ENCODE measurements at places on chromosomes 2 and 18.

- no peaks in the 10 kb centered on the region for H3K4me1 ChIP-seq
- no peak overlapping the region for H3K27ac ChIP-seq
- H3K27me3 ChIP-seq: no peaks in the 10 kb centered on the region
- H3K4me3 ChIP-seq: no peak overlapping the region
- DNase-seq: no peak
- H3K36me3 ChIP-seq: no peaks in the 10 kb centered on the region
Observed at GRCh38 chr2:195026261-195026660, 630.8 kb upstream of the SLC39A10 start.

DNA sequence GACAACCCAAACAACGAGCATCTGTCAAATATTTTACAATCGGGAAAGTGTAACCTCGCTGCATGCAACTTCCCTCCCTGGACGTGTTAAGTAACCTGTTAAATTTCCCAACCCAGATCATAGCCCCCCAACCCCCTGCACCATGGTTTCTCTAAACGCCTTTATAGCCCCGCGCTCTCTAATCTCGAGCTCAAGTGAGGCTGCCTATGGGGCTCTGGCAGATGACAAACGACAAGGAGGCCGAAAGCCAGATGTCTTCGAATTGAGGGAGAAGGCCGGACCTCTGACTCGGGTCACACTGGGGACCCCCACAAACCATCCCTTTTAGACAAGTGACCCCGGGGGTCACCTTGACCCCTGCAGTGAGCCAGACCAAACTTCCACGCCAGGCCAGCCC lies 526 bp downstream of the COX7A2L start:
- H3K27ac ChIP-seq: peak overlapping the region; percentile 99
- DNase-seq: no peak
- peaks cover 44% of the 10 kb centered on the region for H3K4me1 ChIP-seq

GRCh38 chr18:67133669-67134068 lies 382.9 kb downstream of the DSEL start:
- no peak overlapping the region for H3K27ac ChIP-seq
- DNase-seq: no peak
- H3K36me3 ChIP-seq: no peaks in the 10 kb centered on the region
- no peaks in the 10 kb centered on the region for H3K4me1 ChIP-seq
- H3K27me3 ChIP-seq: no peaks in the 10 kb centered on the region

- peak overlapping the region; percentile 68 for H3K4me3 ChIP-seq
- H3K27me3 ChIP-seq: no peaks in the 10 kb centered on the region
- peaks cover 4% of the 10 kb centered on the region for H3K36me3 ChIP-seq
- peak overlapping the region; percentile 90 for H3K27ac ChIP-seq
Observed at GRCh38 chr2:105796791-105797190, 52.1 kb downstream of the NCK2 start.

DNA sequence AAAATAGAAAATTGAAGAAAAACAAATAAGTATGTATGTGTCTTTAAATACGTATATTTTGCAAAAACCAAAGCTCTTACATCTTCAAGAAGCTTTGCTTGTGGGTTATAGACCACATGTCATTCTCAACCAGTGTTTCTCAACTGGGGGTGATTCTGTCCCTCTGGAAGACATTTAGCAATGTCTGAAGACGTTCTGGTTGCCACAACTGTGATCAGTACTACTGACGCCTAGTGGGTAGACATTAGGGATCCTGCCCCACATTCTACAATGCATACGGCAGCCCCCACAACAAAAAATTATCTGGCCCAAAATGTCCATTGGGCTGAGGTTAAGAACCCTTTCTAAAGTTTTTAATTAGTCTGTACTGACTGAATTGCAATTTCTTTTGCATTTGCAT lies 48.4 kb downstream of the UNC50 start:
- peaks cover 22% of the 10 kb centered on the region for H3K36me3 ChIP-seq
- no peaks in the 10 kb centered on the region for H3K27me3 ChIP-seq
- H3K4me3 ChIP-seq: no peak overlapping the region
- DNase-seq: no peak
- no peak overlapping the region for H3K27ac ChIP-seq

DNA sequence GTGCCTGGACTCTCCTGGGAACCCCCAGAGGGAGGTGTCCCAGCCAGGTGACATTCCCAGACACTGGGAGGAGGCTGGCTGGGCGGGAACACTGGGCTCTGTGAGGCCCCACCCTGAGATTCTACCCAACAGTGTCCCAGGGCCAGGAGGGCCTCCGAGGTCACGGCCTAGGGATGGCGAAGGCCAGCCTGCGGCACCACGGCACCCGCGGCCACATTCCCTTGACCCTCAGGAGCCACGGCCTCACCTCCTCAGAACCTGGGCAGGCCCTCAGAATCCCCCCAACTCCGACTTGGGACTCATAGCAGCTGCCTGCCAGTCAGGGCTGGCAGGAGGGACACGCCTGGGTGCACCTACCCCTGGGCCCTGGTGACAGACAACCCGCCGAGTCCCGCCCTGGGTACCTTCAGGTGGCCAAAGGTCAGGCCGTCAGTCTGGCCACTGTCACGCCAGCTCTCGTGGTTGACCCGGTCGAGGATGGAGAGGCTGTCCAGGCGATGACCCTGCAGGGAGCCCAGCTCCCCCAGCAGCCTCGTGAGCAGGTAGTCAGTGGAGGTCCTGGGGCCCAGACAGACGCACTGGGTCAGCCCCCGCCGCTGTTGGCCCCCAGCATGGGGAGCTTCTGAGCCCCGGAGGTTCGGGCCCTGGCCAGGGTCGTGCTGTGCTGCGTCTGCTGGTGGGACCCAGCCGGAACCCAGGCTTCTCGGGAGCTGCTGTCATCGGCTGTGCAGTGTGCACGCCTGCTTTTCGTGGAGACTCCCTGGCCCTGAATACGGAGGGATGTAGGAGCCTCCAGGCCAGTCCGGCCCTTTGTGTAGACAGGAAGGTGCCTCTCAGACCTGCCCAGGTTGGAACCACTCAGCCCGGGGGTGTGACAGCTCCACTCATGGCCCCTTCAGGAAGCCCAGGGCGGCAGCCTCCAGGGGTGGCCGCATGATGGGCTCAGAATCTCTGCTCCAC lies 6.1 kb downstream of the MAB21L4 start:
- no peak overlapping the region for H3K27ac ChIP-seq
- H3K36me3 ChIP-seq: no peaks in the 10 kb centered on the region
- no peaks in the 10 kb centered on the region for H3K27me3 ChIP-seq
- DNase-seq: no peak
- H3K4me1 ChIP-seq: no peaks in the 10 kb centered on the region

DNA sequence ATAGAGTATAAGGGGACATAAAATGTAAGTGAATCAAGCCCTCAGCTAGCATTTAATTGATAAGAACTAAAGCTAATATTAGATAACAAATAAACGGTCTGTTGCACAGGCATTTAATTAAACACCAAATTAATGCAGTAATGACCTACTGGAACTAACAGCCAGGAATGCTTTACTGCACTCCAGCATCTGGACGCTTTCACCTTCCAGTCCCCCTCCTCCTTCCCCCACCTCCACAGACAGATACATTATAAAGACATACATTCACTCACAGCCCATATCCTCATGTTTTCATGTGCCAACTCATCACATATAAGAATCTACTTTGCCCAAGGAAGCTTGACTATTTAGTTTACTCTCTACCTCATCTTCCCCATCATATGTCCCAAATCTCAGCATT lies 337.4 kb upstream of the PIK3C3 start:
- DNase-seq: no peak
- H3K27ac ChIP-seq: no peak overlapping the region
- no peaks in the 10 kb centered on the region for H3K36me3 ChIP-seq
- no peaks in the 10 kb centered on the region for H3K4me1 ChIP-seq
- H3K27me3 ChIP-seq: no peaks in the 10 kb centered on the region
- H3K4me3 ChIP-seq: no peak overlapping the region

GRCh38 chr2:208311954-208312353 lies 45.9 kb downstream of the PIKFYVE start:
- peaks cover 43% of the 10 kb centered on the region for H3K36me3 ChIP-seq
- H3K4me1 ChIP-seq: peaks cover 55% of the 10 kb centered on the region
- peak overlapping the region; percentile 98 for H3K27ac ChIP-seq
- no peak for DNase-seq

DNA sequence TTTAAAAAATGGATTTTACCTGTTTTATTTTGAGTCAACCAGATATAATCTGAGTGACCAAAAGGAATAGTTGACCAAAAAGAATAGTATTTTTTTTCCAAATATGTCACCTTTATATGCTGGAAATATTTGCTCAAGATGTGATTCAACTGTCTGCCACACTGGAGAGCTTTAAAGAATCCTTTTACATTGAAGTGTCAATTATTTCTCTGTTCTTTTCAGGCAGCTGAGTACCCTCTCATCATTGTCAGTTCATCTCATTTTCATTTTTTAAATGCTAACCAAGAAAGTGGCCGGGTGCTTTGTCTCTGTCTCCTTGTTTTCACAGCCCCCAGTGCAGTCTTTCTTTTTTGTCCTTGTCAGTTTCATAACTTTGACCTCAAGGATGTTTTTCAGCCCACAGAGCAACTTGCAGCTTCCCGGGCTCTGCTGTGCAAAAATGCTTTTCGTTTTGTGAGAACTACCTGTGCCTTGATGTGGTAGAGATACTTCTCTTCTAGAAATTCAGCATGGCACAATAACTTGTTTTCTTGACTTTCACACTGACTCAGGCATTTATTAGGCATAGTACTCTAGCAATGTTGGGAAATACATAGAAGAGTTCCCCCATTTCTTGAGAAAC lies 23.4 kb upstream of the CERS6 start:
- DNase-seq: no peak
- H3K4me3 ChIP-seq: no peak overlapping the region
- H3K27ac ChIP-seq: no peak overlapping the region
- H3K27me3 ChIP-seq: peaks cover 3% of the 10 kb centered on the region
- H3K36me3 ChIP-seq: no peaks in the 10 kb centered on the region
- no peaks in the 10 kb centered on the region for H3K4me1 ChIP-seq

GRCh38 chr2:158464426-158465281 lies 7.9 kb downstream of the PKP4 start:
- H3K27ac ChIP-seq: no peak overlapping the region
- no peak for DNase-seq
- no peaks in the 10 kb centered on the region for H3K4me1 ChIP-seq
- no peak overlapping the region for H3K4me3 ChIP-seq
- no peaks in the 10 kb centered on the region for H3K27me3 ChIP-seq
